Activated T-helper 1 cell treated with Interleukin-2 at 50 U/mL for 16 hours (primary cell): ENCODE measurements at places on chromosomes 4 and X.
A peak's percentile ranks its signal among the peaks of the same experiment; 100 is the strongest.

- DNase-seq = peak; percentile 21
These were observed 3.5 kb upstream of the IQSEC2 start for GRCh38 chrX:53284684-53285447.

GRCh38 chr4:66294638-66295037, 624.3 kb upstream of the EPHA5 start:
- DNase-seq = no peak

DNA sequence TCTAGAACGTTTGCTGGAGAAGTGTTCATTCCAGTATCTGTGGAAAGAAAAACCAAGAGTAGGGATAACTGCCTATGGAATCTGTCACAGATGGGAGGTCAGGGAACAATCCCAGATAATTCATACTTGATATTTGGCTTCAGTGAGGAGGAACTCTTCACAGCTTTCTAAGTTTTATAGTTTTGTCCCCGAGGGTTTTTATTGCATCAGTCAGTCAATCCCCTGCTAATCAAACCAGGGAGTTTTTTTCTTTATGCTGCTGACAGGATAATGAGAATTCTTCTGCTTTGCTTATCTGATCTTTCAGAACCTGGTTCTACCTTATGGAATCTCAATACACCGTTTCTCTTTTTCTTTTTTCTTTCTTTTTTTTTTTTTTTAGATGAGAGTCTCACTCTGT, 633 bp upstream of the TRIML2 start:
- no peak for DNase-seq

DNA sequence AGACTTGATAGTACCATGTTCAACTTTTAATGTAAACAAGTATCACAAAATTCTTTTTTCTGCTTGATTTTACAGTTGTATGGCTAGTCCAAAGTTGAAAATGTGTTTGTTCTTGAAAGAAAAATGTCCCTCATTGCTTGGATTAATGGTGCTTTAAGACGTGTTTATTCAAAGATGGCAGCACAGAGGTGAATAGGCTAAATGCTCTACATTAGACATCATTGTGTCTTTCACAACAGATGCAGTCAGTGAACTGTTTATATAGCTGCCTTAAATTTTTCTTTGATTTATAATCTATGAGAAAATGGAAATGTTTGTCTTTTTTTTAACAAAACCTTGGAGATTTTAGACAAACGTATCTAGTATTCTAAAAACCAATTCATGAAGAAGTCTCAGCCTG, 137.3 kb downstream of the BMPR1B start:
- DNase-seq = no peak

DNA sequence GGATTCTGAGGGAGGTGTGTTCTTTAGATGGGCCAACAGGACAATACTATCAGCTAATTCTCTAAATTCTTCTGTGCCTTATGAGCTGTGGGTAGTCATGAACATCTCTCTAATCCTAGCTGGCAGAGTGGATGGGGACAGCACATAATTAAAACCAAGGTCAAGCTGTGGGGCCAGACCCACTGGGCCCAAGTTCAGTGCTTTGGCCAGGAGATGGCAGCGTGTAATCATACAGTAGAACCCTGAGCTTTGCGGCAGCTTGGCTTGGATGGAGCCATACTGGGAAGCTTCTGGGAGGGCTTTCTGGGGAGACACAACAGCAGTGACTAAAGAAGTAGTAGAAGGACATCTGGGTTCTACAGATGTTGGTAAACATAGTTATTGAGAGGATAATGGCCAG, 140.3 kb upstream of the CXCL13 start:
- DNase-seq = no peak

- no peak for DNase-seq
These were observed 833 bp downstream of the FGD1 start for GRCh38 chrX:54494989-54495813.

DNA sequence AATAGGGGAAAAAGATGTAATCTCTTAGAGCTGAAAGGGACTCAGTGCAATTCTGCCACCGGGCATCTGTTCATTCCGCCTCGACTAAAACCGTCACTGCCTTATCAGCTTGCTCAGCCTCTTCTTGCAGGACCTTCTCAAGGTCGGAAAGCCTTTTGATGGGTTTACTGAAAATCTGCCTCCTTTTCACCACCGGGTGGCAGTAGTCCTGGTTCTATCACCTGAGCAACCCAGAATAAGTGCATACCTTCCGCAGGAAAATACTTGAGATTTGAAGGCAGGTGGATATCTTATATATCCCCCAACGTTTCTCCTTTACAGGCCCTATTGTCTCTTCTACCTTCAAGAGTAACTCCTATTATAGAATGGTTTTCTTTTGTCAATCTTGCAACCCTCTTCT, 103.4 kb upstream of the PAK3 start:
- no peak for DNase-seq
